ENCODE measurements at places on chromosomes 7 and 10.

GRCh38 chr7:47207956-47208355 lies 374.0 kb downstream of the TNS3 start:
- DNase-seq: no peak

DNA sequence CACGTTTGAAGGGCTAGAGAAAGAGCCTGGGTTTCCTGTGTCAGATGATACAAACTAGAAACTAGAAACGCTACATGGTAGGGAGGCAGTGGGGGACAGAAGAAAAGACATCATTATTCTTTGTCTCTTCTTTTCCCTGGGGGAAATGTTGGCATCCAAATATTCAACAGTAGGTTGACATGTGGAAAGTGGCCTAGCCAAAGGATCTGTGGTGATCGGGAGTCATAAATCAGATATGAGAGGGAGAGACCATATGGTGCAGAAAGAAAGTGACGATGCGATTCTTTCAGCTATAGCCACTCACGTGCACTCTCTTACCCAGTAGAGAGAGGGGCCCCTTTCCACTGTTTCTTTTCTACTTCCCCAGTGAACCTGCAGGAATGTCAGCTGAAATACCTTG lies 964.7 kb downstream of the LRMDA start:
- no peak for DNase-seq

- peak; percentile 11 for DNase-seq
Observed at GRCh38 chr7:40760293-40760964, 625.6 kb downstream of the SUGCT start.

- DNase-seq: no peak
Observed at GRCh38 chr10:7297094-7297493, 113.7 kb downstream of the SFMBT2 start.

- no peak for DNase-seq
Observed at GRCh38 chr10:6091630-6092029, 2.8 kb downstream of the RBM17 start.

DNA sequence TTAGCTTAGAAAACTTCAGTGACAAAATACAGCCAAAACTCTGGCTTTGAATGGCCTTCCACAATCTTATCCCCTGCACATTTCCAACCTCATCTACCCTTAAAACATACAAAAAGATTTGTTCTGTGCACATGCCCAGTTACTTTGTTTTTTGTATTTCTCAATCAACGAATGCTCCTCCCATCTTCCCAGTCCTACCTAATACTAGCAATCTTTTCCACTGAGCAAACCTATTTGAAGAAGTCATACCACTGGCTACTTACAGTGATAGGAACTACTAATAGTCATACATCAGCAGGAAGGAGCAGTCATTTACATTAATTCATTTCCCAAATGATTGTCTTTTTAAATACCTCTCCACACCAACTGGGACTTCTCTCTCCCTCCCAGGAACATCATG lies 2.5 kb downstream of the USP54 start:
- no peak for DNase-seq

GRCh38 chr7:28490831-28491230 lies 78.5 kb downstream of the CREB5 start:
- DNase-seq: no peak

- no peak for DNase-seq
Observed at GRCh38 chr10:34222359-34222758, 592.7 kb downstream of the PARD3 start.

- no peak for DNase-seq
Observed at GRCh38 chr7:83101530-83101929, 61.2 kb downstream of the PCLO start.

GRCh38 chr7:69843653-69844052 lies 245.4 kb downstream of the AUTS2 start:
- no peak for DNase-seq

Measured in MCF 10A (cell line).